Anterior cingulate cortex (tissue), 58 donors: ENCODE measurements at places on chromosomes 1 and 21.

DNA sequence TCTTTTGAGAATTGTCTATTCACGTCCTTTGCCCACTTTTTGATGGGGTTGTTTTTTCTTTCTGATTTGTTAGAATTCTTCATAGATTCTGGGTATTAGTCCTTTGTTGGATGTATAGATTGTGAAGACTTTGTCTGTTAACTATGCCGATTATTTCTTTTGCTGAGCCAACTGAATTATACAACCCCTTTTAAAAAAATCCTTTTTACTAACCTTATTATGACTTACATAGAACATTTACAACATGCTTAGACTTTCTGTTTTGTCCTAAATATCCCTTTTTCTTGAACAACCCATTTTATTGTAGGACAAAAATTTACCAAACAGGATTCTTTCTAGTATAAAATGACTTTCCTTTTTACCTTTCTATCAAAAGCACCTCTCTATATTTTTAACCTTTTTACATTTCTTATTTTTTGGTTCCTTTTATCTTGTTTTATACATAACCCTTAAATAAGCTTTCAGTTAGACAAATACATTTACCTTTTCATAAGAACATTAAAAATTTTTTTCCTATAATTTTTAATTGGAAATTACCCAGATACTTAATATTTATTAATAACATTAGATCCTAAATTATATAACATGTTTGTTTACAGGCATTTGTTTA is 70.4 kb upstream of the TTLL7 start:
- no peak for DNase-seq

GRCh38 chr1:85199667-85200462 is 951 bp downstream of the SYDE2 start:
- no peak for DNase-seq

- DNase-seq: no peak
Measured at GRCh38 chr1:15368888-15369287, 40.8 kb upstream of the EFHD2 start.

- no peak for DNase-seq
Measured at GRCh38 chr1:64887689-64888217, 78.6 kb downstream of the JAK1 start.

DNA sequence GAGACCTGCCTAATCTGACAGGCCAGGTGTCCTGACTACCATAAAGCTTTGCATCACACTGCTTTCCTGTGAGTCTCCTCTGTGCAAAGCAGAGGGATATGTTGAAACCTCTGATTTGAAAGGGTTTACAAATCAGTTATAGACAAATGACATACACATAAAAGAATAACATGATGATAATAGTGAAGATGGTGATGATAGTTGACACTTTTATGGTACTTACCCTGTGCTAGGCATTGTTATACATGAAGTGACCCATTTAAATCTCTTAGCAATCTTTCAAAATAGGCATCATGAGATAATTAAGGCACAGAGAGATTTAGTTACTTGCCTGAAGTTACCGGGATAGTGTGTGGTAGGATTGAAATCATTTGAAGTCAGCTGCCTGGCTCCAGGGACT is 34.1 kb upstream of the PKN2 start:
- no peak for DNase-seq

- no peak for DNase-seq
Measured at GRCh38 chr1:11967028-11967547, 13.2 kb upstream of the MFN2 start.
